Stimulated activated memory B cell treated with anti-CD40 and anti-IgM and Interleukin-4, amounts not matched to agents 10 μg/mL and 1 μg/mL and 100 μg/mL, for 72 hours (primary cell): ENCODE measurements at places on chromosomes 16 and 17.

- no peak for ATAC-seq
Observed at GRCh38 chr17:12136243-12136642, 115.6 kb downstream of the MAP2K4 start.

DNA sequence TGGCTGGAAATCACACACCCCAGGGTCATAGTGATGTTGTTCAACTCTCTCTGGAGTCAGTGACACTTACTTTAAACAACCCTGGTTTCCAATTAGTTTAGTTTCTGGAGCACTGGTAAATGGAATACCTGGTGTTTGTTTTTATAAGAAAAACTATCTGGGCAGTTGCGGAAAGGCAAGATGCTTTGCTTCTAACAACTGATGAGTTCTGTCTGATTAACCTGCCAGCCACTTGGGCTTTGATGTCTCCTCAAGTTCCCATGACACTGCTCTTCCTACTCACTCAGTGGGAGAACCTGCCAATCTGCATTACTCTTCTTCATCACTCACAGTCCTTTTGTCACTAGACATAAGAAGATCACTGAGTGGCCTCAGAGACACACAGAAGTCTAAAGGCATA, 78.7 kb upstream of the MTMR4 start:
- no peak for ATAC-seq

DNA sequence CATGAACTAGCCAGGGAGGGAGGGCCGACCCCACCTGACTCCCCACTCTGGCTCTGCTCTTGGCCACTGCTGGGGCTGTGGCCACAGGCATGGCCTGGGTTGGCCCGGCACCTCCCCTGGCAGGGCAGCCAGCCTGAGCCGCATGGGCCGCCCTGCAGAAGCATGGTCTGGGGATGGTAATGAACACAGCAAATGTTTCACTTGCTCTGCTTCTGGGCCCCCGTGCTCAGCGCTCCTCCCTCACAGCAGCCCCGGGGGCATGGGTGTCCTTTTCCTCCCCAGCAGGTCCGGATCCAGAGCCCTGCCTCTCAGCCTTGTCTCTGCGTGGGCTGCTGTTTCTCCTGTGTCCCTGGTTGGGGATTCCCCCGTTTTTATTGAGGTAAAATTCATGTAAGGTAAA, 30.9 kb upstream of the KCNJ12 start:
- ATAC-seq = peak; percentile 14

GRCh38 chr17:79658811-79659207, 48.0 kb upstream of the RBFOX3 start:
- ATAC-seq = no peak

DNA sequence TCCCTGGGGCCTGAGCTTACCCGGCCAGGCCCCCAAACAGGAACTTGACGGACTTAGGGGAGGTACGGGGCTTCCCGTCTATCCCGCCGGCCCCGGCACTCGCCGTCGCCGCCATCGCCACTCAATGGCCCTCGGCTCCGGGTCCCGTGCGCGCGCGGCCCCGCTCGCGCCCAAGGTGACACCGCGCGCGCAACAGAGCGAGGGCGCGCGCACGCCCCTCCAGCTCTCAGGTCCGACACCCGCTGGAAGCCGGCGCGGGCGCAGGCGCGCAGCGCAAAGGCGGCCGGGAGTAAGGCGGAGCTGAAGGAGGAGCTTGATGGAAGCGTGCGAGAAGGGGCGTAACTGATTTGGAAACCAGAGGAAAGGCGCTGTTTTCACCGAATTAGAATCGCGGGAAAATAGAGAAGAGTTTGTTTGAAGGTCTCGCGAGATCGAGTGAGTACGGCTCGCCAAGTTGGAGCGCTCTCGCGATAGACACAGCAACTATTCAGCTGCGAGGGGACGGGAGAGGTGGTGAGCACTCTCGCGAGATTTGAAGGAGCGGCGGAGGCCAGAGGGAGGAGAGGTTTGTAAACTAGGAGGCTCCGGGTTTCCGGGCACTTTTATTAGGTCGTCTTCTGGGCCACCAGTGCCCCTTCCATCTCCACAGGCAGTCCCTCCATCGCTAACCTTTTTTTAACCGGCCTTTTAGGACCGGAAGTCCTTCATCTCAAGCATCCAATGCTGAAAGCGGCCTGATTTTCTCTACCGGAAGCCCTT, at the start of the genes RNF167 and SLC25A11:
Gene RNF167, plus strand, starts transcription at position 473 of the 759 bp plus-strand sequence. CDS start 642 bp downstream, outside the sequence.
Gene SLC25A11, minus strand, starts transcription at position 251 of the 759 bp plus-strand sequence. Its CDS starts 136 bp downstream, at position 115.
- ATAC-seq = peak; percentile 93

GRCh38 chr17:78999056-78999768, 10.4 kb downstream of the CANT1 start:
- no peak for ATAC-seq

GRCh38 chr16:69123910-69124309, 8.5 kb downstream of the CHTF8 start:
- peak; percentile 53 for ATAC-seq

DNA sequence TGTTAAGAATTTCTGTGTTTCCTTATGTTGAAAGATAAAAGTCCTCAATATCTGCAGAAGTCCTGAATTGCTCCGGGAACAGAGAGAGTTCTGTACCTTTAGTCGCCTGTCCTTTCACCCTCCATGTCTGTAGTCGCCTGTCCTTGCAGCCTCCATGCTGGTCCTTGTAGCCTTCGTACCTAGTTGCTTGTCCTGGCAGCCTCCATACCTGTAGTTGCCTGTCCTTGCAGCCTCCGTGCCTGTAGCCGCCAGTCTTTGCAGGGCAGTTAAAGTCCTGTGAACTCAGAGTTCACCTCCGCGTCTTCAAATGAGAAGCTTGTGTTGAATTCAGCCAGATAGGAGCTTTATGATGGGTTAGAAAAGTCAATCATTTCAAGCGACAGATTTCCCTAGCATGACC, 19.5 kb upstream of the ITGAX start:
- no peak for ATAC-seq
